GM12878 (cell line): ENCODE measurements at places on chromosomes 12 and 14.

DNA sequence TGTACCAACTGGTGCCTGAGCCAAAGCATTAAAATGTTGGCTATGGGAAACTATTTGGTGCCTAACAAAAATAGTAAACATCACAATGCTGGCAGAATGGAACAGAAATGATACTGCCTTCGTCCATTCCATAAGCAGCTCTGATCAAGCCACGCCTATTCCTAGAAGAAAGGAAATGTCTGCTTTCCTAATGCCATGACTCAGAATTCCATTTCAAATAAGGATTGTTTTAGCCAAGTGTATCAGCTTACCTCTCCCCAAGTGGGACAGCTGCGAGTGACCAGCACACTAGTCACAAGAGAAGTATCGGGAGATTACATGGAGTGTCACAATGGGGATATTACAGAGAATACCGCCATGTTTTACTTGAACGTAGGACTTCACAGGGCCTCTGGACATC lies 38.7 kb downstream of the GLT8D2 start:
- no peak for DNase-seq

- no peak for DNase-seq
Measured at GRCh38 chr12:65902500-65902899, 78.2 kb downstream of the HMGA2 start.

- DNase-seq: no peak
Measured at GRCh38 chr14:61234215-61234916, 46.8 kb downstream of the TMEM30B start.

- DNase-seq: no peak
Measured at GRCh38 chr12:52227606-52228166, 5.4 kb upstream of the KRT7 start.

DNA sequence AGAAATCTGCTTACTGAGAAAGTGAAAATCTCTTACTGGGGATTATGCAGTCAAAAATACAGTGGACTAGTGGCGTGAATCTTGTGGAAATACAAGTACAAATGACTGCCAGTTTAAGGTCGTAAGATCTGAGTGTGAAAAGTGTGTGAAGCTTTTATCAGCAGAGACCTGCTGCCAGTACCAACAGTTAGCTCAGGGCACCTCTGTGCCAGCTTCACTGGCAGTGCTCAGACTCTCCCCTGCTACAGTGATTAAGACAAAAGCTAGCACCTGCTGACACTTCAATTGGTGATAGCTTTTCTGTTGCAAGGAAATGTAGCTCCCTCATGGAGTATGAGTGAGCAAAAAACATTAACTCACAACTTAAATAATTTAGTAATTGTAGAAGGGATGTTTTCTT lies 185.1 kb downstream of the ANO6 start:
- DNase-seq: no peak

GRCh38 chr14:101965770-101966722 lies 1.7 kb downstream of the DYNC1H1 start:
- no peak for DNase-seq

- DNase-seq: no peak
Measured at GRCh38 chr12:48978741-48979601, 849 bp downstream of the WNT1 start.

GRCh38 chr12:48903363-48903981 lies 21.8 kb downstream of the FKBP11 start:
- DNase-seq: no peak

GRCh38 chr12:111954969-111955368 lies 58.0 kb downstream of the TMEM116 start:
- no peak for DNase-seq

- DNase-seq: no peak
Measured at GRCh38 chr14:94052662-94053061, 26.5 kb downstream of the OTUB2 start.

- DNase-seq: no peak
Measured at GRCh38 chr12:9043766-9044165, 54.4 kb downstream of the KLRG1 start.

DNA sequence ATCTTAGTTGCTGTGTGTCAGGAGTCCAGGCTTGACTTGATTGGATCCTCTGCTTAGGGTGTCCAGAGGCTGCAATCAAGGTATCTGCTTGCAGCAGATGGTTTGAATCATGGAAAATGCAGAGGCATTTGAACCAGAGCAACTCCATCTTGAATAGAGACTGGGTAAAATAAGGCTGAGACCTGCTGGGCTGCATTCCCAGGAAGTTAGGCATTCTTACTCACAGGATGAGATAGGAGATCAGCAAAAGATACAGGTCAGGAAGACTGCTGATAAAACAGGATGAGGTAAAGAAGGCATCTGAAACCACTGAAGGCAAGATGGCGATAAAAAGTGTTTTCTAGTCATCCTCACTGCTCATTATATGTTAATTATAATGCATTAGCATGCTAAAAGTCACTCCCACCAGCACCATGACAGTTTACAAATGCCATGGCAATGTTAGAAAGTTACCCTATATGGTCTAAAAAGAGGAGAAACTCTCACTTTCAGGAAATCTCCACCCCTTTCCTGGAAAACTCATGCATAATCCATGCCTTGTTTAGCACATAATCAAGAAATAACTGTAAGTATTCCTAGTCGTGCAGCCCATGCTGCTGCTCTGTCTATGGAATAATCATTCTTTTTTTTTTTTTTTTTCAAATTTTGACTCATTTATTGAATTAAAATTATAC lies 218.3 kb upstream of the CPNE8 start:
- no peak for DNase-seq

- no peak for DNase-seq
Measured at GRCh38 chr12:27400856-27401354, 45.6 kb upstream of the SMCO2 start.

- DNase-seq: no peak
Measured at GRCh38 chr12:105057174-105057573, 27.1 kb downstream of the ALDH1L2 start.

DNA sequence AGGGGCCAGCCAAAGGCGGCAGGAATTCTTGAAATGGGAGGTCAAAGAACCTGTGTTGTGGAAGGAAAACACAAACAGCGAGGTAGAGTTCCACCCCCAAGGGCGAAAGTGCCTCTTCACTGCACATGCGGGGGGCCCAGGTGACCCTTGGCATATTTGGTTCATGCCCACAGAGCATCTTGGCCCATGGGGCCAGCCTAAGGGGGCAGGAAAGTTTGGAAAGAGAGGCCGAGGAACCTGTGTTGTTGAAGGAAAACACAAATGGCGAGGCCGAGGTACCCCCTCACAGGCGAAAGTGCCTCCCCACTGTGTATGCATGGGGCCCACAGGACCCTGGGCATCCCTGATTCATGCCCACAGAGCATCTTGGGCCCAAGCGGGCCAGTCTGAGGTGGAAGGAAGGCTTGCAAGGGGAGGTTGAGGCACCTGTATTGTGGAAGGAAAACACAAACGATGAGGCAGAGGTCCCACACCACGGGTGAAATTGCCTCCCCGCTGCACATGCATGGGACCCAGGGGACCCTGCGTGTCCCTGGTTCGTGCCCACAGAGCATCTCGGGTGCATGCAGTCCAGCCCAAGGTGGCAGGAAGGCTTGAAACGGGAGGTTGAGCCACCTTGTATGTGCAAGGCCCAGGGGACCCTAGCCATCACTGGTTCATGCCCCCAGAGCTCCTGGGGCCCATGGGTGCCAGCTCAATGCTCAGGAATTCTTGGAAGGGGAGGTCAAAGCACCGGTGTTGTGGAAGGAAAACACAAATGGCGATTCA lies 384.1 kb downstream of the ALG10 start:
- no peak for DNase-seq
